NCI-H1417 (cell line): ENCODE measurements at places on chromosomes 13 and 19.

- no peak for DNase-seq
Observed at GRCh38 chr13:47794963-47795362, 206.1 kb downstream of the SUCLA2 start.

DNA sequence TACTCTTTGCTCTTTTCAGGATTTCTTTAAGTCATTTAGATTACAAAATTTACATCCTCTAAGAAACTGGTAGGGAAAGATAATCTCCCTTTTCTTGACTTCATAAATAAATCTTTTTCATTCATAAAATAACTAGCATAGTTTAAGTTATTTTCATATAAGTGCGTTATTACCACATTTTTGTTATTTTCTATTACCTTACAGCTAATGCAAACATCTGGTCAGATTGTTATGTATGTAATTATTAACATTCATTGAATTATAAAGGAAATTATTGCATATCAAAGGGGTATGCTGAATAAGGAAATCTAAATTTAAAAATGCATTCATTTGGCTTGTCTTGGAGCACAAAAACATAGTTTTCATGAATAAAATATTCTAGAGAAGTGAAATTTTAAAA, 55.3 kb upstream of the SLITRK1 start:
- no peak for DNase-seq

- no peak for DNase-seq
Observed at GRCh38 chr13:19071161-19071936, 110.3 kb downstream of the TUBA3C start.

GRCh38 chr19:54014920-54015560, 23.6 kb downstream of the CACNG6 start:
- DNase-seq = peak; percentile 7

DNA sequence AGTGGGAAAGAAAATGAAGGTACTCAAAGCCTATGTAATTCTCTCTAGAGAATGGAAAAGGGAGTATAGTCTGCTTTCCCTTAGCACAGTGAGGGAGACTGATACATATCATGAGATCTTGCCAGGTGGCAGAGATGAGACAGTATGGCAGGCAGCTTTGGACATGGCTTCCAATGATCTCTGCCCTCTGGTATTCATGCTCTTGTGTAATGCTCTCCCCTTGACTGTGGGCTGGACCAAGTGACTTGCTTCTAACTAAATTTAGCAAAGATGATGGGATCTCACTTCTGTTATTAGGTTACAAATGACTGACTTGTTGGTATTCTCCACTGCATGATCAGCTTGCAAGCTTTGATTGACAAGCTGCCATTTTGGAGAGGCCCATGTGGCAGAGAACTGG, 10.2 kb downstream of the ZNF132 start:
- no peak for DNase-seq

DNA sequence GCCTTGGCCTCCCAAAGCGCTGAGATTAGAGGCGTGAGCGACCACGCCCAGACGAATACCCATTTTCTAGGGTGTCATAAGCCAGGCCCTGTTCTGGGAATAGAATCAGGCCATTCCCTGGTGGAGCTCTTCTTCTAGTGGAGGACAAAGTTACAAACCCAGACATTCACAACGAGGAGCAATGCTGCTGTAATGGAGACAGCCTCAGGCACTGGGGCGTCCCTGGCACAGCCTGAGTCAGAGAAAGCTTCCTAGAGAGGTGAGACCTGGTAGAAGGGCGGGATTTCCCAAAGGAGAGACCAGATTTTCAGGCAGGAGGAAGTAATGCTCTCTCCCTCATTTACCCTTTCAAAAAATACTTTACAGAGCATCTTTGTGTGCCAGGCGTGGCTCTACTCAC, 12.7 kb downstream of the PRKCG start:
- no peak for DNase-seq

DNA sequence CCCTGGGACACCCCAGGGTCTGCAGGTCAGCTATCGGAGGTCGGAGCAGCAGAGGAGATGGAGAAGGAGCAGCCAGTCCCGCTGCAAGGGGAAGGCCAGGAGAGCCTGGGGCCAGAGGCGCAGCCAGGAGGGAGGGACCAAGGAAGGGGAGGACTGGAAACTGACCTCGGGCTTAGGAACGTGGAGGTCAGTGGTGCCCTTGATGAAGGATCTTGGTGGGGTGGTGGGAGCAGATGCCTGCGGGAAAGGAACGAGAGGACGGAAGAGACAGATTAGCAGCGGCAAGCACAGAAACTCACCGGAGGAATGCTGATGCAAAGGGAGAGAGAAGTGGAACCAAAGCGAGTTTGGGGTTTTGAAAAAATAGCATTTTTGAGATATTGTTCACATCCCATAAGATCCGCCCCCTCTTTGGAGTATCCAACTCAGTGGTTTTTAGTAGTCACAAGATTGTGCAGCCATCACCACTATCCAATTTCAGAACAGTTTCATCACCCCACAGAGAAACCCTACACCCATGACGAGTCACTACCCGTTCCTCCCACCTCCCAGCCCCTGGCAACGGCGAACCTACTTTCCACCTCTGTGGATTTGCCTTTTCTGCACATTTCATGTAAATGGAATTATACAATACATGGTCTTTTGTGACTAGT, 22.1 kb downstream of the PLEKHF1 start:
- DNase-seq = no peak

DNA sequence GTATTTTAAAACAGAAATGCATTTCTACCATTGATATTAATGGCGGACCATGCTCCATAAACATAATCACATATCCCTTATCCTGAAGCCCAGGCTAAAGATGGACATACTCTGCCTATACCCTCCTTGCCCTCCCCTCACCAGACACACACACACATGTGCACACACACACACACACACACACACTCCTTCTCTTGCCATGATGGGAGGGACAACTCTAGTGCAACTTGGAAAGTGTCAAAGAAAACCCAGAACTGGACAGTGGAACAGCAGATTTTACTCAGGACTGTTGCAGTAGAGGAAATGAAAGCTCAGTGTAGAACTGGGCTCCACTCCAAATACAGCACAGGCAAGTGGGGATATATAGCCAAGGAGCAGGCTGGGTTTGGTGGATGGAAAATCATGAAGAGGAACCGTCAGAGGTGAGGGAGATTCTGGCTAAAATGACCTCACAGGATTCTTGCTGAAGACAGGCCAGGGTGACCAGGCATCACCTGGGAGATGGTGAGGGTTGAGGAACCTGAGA, 40.8 kb downstream of the TNFRSF19 start:
- DNase-seq = no peak
